Neural crest cell (in vitro differentiated cells): ENCODE measurements at places on chromosomes 16 and 17.

DNA sequence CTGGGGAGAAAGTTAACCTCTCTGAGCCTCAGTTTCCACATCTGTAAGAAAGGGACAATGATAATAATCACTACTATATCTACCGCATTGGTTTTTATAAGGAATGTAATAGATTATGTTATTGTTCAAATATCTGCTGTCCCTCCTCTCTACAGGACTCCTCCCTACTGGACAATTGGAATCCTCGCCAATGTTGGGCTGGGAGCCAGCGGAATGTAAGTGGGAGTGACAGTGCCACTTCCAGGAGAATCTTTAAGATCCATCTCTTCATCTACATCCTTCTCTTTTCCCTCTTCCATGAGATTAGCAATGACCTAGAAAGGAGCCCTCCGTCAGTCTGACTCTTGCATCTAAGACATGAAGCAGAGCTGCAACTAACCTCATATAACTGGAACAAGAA, 95.1 kb downstream of the GRIN2A start:
- no peak for DNase-seq

- DNase-seq: no peak
Measured at GRCh38 chr17:82611140-82612058, 36.8 kb downstream of the WDR45B start.

- DNase-seq: no peak
Measured at GRCh38 chr16:85055493-85056210, 28.1 kb downstream of the KIAA0513 start.

DNA sequence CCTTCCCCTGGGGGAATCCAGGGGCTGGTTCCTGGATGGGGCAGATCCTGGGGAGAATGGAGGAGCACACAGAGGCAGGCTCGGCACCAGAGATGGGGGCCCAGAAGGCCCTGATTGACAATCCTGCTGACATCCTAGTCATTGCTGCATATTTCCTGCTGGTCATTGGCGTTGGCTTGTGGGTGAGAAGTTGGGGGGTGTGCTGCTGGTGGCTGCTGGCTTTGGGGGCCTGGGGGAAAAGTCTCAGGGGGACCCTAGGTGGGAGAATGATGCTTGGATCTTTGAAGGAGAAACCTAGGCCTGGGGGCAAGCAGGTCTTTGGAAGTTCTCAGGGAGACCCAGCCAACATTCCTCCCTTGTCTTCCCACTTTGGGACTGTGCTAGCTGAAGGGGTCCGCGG, at the start of gene SLC5A2:
TSS of gene SLC5A2 (plus strand) at position 43 of the 400 bp plus-strand sequence. CDS start at position 57, 14 bp downstream.
- DNase-seq: no peak

- DNase-seq: no peak
Measured at GRCh38 chr17:79871131-79871530, 31.9 kb upstream of the CBX4 start.

- no peak for DNase-seq
Measured at GRCh38 chr17:1648173-1648962, 1.3 kb downstream of the RILP start.

- DNase-seq: no peak
Measured at GRCh38 chr17:19569785-19570543, 36.3 kb downstream of the SLC47A1 start.

GRCh38 chr17:5500589-5501391, 14.4 kb downstream of the MIS12 start:
- DNase-seq: peak; percentile 97

- no peak for DNase-seq
Measured at GRCh38 chr16:55574811-55575210, 8.3 kb downstream of the CAPNS2 start.

- no peak for DNase-seq
Measured at GRCh38 chr16:82860071-82860470, 233.3 kb downstream of the CDH13 start.

DNA sequence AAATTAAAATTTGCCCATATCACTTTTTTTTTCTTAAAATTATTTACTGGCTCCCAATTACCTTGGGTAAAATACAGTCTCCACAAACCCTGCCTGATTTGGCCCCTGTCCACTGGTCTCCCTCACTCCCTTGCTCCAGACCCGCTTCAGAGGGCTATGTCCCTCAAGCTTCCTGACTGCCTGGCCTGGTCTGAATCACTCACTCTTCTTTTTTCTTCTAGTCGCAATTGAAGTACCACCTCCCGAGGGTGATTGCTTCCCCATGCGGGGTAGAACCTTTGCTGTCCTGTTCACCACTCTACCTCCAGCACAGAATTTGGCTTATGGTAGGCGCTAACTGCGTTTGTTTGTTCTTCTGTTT, 598 bp upstream of the PGAP3 start:
- no peak for DNase-seq

GRCh38 chr16:50879873-50880695, 138.2 kb downstream of the CYLD start:
- DNase-seq: peak; percentile 36

DNA sequence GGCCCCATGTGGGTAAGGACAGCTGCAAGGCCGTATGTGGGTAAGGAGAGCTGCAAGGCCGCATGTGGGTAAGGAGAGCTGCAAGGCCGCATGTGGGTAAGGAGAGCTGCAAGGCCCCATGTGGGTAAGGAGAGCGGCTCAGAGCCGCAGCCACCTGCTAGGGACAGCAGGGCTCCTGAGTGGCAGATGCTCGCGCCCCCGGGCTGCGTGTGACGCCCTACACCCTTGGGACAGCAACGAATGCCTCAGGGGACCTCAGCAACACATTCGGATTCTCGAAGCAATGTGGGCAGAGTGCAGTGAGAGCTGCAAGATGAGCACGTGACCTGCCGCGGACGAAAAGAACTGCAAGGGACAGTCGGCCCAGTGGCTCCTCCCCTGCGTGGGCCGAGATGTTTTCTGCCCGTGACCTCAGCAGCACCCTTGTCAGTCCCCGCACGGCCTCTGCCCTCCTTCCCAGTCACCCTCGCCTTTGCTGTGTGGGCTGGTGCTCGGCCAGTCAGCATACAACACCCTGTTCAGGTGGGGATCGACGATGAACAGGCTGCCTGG, 9.6 kb upstream of the SLC38A8 start:
- DNase-seq: no peak

DNA sequence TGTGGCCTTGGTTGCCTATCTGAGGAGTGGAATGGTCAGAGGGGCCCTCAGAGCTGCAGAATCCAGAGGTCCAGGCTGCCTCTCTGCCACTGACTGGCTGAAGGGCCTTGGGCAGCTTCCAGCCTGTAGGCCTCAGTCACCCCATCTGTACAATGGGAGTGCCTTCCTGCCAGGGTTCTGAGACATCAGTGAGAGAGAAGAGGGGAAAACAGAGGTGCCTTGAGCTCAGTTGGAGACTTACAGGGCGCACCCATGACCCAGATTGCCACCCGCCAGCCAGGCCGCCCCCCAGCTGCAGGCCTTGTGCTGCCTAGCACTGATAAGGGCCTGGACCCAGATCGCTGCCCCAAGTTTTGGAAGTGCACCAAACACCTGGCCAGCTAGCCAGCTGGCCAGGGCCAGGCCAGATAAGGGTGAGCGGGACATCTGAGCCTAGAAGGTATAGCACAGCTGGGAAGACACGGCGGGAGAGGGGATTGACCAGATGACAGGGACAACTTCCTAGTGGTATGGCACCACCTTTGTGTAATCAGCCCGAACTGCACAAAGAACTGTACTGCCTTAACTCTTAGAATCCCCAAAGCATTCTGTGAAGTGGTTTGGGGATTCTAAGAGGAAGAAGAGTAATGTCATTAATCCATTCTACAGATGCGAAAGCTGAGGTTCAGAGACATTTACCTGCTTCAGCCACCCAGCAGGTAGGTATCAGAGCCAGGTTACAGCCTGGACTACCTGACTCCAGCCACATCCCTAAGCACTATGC, 1.4 kb downstream of the SLC4A1 start:
- no peak for DNase-seq

GRCh38 chr16:1152651-1153259, at the start of gene CACNA1H:
TSS of gene CACNA1H (plus strand) at chr16:1153106. CDS start at chr16:1153738, 632 bp downstream.
- peak; percentile 53 for DNase-seq

- DNase-seq: no peak
Measured at GRCh38 chr17:81420769-81421462, 25.7 kb downstream of the BAHCC1 start.

DNA sequence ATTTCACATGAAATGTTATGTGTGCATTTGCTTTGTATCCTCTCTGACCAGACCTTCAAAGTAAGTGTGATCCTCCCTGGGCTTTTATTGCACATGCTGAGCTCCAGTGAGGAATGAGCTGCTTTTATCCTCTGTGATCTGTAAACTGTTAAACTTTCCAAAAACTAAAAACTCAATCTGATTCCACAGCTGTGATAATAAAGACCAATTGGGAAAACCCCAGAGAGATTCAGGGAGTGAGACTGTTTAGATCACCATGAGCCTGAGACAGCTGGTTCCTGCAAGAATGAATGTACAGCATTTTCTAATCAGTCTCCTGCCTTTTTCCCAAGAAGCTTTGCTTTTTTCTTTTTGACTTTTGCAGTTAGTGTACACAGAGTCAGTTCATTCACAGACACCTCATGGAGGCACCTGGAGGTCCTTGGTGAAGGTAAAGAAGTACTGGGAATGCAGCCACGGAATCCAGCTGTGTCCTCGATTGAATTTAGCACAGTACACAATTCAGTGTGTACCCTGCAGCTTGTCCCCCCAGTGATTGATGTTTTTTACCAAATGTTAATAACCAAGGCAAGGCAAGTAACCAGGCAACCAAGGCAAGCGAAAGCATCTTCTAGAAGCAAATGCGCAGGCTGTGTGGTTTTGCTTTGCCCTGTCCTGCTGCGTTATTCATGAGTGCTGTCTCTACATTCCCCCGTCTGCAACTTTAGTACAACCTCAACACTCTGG, 182.6 kb downstream of the LGALS9B start:
- no peak for DNase-seq

- no peak for DNase-seq
Measured at GRCh38 chr17:19254651-19255050, 17.5 kb downstream of the EPN2 start.

DNA sequence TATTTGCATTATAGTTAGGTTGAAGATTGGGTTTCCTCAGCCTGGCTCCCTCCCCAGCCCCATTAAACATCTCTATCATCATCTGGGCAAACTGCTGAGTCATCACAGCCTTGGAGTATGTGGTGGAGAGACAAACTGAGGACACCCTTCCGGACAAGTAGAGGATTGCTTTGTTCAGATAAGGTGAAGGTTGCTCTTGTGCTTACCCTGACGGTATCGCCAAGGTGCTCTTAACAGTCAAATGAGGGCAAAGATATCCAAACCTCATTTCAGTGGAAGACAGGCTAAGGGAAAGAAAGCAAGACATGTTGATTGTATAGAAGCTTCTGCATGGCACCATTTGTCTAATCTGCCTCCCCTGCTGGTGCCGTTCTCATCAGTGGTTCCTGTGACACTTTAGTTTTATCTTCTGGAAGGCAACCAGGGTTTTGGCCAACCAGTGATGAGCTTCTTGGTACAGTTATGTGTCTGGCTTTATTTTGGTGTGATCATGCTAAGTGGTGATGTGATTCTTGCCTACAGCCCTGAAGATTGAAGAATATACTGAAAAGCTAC, 56.9 kb upstream of the LGALS9 start:
- DNase-seq: no peak

DNA sequence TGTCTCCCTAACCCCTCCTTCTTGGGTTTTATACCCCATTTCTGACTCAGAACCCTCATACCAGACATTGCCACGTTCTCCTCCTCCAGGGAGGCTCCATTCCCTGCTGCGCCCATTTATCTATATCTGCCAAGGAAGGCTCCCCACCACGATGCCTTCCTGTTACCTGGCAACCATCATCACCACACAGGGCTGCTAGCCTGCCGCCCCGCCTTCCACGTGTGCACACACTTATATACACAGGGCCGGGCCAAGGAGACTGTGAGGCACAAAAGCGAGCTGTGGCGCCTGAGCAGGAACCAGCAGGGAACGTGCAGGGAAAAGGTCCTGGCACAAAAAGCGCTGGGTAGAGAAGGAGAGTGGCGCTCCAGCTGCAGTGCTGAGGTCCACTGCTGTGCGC, 261.8 kb downstream of the CBLN1 start:
- DNase-seq: no peak

- no peak for DNase-seq
Measured at GRCh38 chr16:17211797-17212196, 259.0 kb downstream of the XYLT1 start.

- no peak for DNase-seq
Measured at GRCh38 chr16:21523411-21524067, 75.8 kb upstream of the METTL9 start.

- DNase-seq: no peak
Measured at GRCh38 chr16:20317117-20317516, 10.2 kb downstream of the GP2 start.

DNA sequence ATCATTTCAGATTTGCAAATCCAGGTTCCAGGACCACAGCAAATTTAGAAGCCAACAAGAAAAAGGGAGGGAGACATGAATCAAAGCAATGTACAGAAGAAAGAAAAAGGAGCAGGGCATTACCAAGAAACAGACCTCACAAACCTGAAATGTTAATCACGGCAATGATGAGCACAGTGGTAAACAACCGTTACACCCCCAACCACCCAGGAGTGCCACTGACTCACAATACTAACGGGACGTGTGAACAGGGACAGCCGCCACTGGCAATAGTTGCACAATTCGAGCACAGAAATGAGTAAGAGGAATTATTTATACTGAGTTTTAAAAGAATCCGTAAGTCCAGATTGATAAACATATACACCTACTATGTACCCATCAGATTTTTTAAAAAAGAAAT, 13.8 kb downstream of the USP22 start:
- no peak for DNase-seq

GRCh38 chr16:2751577-2752034, 832 bp upstream of the SRRM2 start:
- no peak for DNase-seq

- peak; percentile 35 for DNase-seq
Measured at GRCh38 chr16:52861614-52862022, 191.1 kb downstream of the CHD9NB start.

- no peak for DNase-seq
Measured at GRCh38 chr17:64216000-64216337, 47.1 kb downstream of the TEX2 start.

GRCh38 chr16:70375636-70376611, 29.2 kb downstream of the DDX19A start:
- no peak for DNase-seq

DNA sequence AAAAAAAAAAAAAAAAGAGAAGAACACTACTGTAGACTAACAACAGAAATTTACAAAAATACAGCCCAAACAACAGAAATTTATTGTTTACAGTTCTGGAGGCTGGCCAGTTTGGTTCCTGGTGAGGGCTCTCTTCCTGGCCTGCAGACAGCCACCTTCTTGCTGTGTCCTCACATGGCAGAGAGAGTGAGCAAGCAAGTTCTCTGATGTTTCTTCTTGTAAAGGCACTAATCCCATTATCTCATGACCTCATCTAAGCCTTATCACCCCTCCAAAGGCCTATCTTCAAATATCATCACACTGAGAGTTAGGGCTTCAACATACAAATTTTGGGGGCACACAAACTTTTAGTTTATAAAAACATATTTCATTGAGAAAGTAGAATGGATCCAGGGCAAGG, 7.3 kb downstream of the ARSG start:
- DNase-seq: no peak

- no peak for DNase-seq
Measured at GRCh38 chr17:58998871-58999270, 107.8 kb downstream of the TRIM37 start.

GRCh38 chr16:51445250-51445649, 294.2 kb upstream of the SALL1 start:
- DNase-seq: no peak

GRCh38 chr17:7222972-7223292, 3.2 kb downstream of the ACADVL start:
- no peak for DNase-seq
